ENCODE measurements at places on chromosomes 5 and 9.

DNA sequence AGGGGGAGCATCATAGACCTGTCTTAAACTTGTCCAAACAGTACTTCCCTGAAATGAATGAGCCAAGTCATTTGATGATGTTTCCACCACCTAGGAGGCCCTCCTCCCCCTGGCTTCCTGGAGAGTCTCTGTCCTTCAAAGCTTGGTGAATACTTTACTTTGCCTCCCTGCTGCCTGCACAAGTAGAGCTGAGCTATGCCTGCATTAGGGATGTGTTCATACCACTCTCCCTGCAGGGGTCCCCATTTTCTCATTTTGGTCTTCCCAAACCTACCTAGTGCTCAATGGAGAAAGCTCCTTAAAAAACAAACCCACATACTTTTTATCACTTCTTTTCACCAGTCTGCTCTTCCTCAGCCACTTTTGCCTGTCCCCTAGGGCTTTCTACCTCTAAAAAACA, 7.7 kb downstream of the CCNI2 start:
- DNase-seq, result no peak

DNA sequence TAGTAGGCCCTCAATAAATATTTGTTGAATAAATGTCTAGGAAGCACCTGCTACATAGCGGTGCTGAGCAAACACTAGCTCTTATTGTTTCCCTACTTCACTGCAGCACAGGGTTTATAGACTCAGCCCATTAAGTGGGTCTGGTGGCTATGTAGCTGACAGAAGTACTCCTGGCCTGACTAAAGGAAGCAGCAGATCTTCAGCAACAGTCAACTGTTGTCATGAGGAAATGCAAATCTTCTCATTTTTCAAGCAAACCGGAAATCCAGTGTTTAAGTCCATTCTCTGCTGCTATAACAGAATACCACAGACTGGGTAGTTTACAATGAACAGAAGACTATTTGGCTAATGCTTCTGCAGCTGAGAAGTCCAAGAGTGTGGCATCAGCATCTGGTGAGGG, 2.8 kb upstream of the TEX10 start:
- DNase-seq, result no peak

DNA sequence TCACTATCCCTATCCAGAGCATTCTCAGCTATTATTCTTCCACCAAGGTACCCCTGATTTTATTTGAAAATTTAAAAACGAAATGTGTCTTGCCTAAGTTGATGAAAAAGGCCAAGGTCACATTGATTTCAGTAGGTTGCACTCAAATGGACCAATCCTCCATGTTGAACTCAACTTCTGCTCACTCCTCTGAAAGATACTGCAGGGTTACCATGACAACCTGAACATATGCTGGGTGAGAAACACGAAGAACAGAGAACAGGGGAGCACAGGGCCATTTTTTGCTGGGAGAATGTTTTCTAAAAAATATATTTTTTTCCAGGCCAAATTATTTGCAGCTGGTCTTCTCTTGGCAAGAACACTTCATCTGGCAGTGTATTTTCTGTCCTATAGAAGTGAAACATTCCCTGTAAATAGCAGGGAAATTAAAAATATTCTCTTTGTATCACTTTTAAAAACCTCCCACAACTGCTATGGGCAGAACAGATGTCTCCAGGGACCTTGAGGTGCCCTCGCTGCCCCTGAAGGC, 215.9 kb downstream of the NXNL2 start:
- DNase-seq, result no peak

DNA sequence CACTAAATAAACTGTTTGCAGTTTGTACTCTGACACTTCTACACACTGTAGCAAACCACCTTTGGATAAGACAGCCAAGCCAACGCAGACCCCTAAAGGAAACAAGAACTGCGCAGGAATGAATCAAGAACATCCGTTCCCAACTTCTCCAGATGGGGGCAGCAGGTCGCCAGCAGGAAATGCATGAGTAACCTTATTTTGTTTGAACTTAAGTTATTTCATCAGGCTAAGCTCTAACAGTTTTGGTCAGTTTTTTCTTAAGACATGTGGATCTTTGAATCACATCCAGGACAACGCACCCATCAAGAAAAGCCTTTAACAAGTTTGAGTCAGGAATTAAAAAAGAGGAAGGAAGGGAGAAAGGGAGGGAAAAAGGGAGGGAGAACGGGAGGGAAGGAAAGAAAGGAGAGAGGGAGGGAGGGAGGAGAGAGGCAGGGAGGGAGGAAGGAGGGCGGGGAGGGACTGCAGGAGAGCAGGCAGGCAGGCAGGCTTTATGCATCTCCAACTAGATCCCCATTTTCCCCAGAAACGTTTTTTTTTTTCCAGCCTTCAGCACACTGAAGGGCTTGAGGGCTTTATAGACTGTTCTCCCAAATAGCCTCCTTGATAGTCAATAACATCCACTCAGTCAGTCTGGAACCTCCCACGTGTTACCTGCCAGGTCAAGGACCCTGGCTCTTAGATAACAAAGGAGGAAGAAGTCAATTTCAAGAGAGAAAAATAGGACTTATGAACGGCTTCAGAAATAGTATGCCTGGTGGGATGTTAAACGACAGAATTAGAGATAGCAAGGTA, 22.2 kb downstream of the BHMT start:
- DNase-seq, result no peak

DNA sequence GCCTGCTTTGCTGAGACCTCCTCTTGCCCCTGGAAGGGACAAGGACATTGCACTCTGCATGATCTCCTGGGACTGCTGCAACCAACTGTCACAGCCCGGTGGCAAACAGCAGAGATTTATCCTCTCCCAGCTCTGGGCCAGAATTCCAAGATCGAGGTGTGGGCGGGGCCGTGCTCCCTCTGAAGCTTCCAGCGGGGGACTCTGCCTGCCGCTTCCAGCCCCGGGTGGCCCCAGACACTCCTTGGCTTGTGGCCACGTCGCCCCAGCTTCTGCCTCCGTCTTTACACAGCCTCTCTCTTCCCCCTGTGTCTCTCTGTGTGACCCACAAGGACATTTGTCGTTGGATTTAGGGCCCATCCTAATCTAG, 67.1 kb downstream of the COL5A1 start:
- no peak for DNase-seq

- DNase-seq, result no peak
These were observed 17.9 kb downstream of the LMAN2 start for GRCh38 chr5:177333420-177334154.

DNA sequence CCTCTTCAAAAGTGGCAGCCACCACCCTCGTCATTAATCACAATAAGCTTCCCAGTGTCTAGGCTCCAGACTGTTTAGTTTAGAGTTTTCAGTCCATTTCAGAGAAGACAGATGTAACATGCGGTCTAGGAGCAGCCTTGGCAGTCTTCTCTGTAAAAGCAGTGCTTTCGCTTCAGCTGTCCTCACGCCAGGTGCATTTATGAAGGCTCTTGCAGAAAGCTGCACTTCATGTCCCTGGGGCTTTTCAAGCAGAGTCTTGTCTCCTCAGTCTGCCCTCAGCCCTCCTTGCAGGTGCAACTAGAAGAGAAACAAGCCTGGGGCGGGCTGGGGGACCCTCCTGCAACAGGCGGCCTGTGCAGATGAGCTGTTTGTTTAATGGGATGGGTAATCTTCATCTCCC, 281.9 kb downstream of the DRD1 start:
- DNase-seq, result no peak

Data from epithelial cell of prostate (primary cell).